Activated CD8-positive, alpha-beta T cell treated with anti-CD3 and anti-CD28 coated beads, Interleukin-2, amount 10 ng/mL, durations not matched to agents 7 days and 5 days (primary cell): ENCODE measurements at places on chromosomes 12 and 14.

- DNase-seq = no peak
These were observed 348.5 kb upstream of the TBX3 start for GRCh38 chr12:115032521-115032920.

DNA sequence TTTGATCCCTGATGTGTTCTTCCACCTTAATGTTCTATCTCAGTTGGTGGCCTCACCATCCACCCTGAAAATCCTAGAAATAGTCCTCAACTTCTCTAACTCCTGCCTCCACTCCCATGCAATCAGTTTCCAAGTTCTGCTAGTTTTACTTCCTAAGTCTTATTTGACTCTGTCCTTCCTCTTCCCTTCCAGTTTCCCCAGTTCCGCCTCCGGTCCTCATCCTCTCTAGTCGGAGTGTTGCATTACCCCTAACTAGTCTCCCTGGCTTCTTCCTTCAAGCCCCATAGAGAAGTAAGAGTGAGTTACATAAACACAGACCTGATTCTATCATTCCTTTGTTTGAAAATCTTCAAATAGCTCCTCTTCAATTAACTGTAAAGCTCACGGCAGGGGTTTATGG lies 236.5 kb downstream of the GXYLT1 start:
- DNase-seq = no peak

GRCh38 chr12:112107306-112108201 lies 1.0 kb downstream of the NAA25 start:
- DNase-seq = peak; percentile 44

GRCh38 chr12:102426599-102427542 lies 53.5 kb downstream of the IGF1 start:
- no peak for DNase-seq

DNA sequence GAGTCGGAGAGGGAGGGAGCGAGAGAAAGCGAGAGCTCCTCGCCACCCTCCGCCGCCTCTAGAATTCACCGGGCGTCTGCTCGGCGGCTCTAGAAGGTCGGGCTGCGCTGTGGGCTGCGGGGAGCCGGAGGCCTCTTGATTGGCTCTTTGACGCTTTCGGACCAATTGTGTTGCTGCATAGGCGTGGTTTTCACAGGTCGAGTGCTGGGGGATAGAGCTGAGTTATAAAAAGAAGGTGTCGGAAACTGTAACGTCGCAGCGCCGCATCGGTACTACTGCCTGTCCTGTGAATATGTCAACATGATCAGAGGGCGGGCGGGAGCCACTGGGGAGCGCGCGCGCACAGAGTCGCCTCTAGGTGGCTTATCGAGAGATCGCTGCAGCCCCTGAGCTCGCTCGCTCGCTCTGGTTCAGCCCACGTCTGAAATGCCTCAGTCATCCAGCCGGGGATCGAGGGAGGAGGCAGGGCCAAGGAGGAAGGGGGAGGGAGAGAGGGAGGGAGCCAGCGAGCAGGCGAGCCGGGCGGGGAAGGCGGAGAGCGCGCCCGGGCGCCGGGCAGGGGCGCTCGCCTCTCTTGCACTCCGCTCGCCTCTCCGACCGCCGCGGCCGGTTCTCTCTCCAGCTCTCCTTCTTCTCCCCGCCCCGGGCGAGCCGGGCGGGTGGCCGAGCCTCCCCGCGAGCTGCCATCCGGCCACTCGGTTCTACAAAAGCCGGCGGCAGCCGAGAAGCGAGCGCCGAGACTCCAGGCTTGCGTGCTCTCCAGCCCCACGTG lies at the start of gene TBX3:
Gene TBX3, minus strand, starts transcription at position 78 of the 772 bp plus-strand sequence. CDS start 975 bp downstream, outside the sequence.
- DNase-seq = peak; percentile 53

DNA sequence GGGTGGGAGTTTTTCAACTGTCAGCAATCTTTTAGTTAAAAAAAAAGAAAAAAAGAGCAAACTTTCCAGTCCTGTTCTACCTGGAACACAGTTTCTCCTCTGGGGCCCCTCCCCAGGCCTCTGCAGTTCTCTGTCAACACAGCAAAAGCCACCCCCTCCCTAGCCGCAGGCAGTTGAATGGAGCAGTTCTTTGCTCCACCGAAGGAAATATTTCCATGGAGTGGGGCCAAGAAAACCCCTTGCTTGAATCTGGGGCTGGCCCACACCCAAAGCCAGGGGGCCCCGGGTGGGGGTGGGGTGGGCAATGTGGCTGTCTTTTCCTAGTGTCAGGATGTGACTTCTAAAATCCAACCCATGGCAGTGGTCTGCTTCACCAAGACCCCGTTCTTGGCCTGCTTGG lies 5.0 kb upstream of the MEG3 start:
- no peak for DNase-seq

GRCh38 chr12:47811581-47812484 lies 7.9 kb downstream of the HDAC7 start:
- no peak for DNase-seq

GRCh38 chr14:64573109-64573508 lies 23.3 kb downstream of the PPP1R36 start:
- no peak for DNase-seq

- no peak for DNase-seq
These were observed 912.2 kb downstream of the FLRT2 start for GRCh38 chr14:86442135-86442534.

DNA sequence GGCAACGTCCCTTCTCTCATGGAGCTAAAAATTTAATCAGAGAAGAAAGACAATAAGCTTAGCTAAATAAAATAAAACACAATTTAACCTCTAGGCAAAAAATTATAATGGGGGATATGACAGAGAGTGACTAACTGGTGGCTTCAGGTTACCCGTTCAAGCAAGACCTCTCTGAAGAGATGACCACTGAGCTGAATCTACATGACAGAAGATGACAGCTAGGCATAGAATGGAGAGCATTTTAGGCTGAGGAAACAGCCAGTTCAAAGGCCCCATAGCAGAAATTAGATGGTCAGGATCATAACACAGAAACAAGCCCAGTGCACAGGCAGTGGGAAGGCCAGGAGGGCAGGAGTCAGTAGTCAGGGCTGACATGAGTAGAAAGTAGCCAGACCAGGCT lies 1094.3 kb downstream of the VRK1 start:
- DNase-seq = no peak

- DNase-seq = no peak
These were observed 28.7 kb upstream of the CPNE8 start for GRCh38 chr12:38934078-38934584.

GRCh38 chr14:51457843-51458562 lies 193.7 kb upstream of the FRMD6 start:
- no peak for DNase-seq

DNA sequence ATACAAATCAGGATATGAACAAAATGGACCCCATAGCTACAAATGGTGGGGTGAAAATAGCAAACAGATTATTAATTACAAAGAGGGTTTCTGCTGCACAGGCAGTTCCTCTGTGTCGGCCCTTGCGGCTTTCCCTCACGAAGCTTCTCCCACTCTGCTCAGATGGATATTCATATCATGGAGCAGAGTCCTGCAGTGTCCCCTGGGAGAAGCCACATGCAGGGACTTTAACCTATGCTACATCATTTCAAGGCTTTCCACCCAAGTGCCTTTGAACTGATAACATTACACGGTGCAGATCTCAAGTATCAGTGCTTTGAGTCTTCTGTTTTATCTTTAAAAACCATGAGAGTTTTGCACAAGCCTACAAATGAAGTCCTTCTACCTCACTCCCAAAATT lies 229.1 kb downstream of the PPM1H start:
- DNase-seq = no peak

- no peak for DNase-seq
These were observed 46.6 kb downstream of the CFAP251 start for GRCh38 chr12:121964813-121965643.
